Stimulated activated CD8-positive, alpha-beta memory T cell treated with anti-CD3 and anti-CD28 coated beads, Interleukin-2, amount 100 ng/mL, for 1 hour (primary cell): ENCODE measurements at places on chromosomes 13 and 19.

DNA sequence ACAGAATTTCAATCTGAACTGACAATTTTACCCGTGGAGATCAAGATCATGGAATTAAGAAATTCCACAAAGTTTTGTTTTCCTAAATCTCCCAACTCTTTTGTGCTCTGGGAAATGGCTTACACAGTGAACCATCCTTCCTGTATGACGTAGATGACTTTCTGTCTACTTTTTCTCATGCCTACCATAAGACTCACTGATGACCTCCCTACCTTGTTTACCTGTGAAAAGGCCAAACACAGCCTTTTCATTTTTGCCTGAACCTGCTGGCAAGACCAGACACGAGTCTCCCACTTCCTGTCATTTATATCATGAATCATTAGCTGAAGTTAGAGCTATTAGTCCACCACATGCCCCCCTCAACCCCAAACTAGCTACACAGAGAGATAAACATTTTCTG lies 4.6 kb upstream of the KBTBD6 start:
- DNase-seq = no peak

- DNase-seq = no peak
Observed at GRCh38 chr13:99892196-99892613, 79.4 kb downstream of the ZIC5 start.

GRCh38 chr13:36275190-36276002 lies 22.2 kb downstream of the CCDC169 start:
- DNase-seq = no peak

GRCh38 chr19:49142866-49143335 lies 12.3 kb downstream of the HRC start:
- no peak for DNase-seq

DNA sequence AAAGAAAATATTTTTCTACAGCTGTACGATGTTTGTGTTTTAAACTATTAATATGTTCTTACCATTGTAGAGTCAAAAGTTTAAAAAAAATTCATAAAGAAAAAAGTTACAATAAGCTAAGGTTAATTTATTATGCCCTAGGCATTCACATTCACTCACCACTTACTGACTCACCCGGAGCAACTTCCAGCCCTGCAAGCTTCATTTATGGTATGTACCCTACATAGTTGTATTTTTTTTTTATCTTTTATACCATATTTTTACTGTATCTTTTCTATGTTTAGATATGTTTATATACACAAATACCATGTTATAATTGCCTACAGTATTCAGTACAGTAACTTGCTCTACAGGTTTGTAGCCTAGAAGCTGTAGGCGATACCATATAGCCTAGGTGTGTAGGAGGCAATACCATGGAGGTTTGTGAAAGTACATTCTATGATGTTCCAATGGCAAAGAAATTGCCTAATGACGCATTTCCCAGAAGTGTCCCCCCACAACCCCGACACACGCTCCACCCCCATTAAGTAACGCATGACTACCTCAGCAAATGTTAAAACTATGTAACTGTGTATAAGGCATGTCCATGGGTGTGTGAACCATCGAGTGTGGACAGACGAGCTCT lies 60.4 kb downstream of the SLITRK6 start:
- DNase-seq = no peak

DNA sequence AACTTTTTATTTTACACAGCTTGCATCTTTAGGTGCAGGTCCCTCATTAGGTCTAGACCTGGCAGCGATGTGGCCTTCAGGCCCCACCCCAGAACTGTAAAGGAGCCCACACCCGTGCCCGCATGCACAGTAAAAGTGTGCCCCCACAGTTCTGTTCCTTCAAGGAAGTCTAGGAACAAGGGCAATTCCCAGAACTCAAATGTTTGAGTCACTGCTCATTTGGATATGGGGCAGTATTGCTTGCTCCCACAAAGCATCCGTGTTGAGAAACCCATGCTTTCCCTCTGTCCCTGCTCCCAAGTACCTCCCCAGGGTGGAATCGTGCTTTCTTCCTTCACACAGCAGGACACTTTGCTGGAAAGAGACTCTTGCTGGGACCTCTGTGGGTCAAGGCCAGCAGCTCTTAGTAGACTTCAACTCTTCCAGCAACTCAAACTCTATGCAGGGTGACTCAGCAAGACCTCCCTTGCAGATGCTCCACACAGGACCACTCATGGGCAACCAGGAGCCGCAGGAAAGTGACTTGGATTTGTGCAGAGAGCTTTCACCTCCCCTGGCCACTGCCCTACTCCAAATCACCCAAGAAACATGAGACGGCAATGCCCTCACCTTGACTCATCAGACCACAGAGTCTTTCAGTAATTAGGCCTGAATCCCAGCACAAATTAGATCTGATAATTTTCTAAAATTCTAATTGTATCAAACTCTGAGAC lies 12.3 kb downstream of the SLC7A1 start:
- no peak for DNase-seq

- no peak for DNase-seq
Observed at GRCh38 chr19:1860821-1861598, 2.4 kb downstream of the KLF16 start.

DNA sequence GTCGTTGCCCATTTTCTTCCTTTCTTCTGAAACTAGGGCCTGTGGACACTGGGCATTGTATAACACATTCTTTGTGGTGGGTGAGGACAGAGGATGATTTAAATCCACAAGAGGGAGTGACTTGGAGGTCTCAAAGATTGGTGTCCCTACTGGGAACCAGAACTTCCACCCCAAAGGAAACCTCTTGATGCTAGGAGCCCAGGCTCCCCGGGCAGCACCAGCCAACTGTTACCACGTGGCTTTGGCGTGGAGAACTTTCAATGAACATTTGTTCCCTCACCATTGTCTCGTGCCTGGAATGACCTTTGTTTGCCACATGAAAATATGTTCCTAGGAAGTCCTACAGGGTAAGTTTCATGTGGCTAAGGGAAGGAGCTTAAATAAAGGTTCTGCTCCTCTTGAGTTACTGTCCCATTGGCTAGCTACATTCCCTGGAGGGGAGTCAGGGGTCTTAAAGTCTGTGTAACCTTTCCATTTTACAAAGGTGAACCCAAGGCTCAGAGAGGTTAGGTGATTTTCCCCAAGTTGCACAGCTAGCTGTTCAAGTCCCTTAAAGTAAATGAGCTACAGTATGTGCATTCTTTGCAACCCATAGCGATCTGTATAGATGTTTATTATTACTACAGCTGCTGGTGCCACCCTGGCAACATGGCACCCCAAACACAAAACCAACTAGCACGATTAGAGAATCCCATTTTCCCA lies 5.0 kb upstream of the CDX2 start:
- DNase-seq = no peak

DNA sequence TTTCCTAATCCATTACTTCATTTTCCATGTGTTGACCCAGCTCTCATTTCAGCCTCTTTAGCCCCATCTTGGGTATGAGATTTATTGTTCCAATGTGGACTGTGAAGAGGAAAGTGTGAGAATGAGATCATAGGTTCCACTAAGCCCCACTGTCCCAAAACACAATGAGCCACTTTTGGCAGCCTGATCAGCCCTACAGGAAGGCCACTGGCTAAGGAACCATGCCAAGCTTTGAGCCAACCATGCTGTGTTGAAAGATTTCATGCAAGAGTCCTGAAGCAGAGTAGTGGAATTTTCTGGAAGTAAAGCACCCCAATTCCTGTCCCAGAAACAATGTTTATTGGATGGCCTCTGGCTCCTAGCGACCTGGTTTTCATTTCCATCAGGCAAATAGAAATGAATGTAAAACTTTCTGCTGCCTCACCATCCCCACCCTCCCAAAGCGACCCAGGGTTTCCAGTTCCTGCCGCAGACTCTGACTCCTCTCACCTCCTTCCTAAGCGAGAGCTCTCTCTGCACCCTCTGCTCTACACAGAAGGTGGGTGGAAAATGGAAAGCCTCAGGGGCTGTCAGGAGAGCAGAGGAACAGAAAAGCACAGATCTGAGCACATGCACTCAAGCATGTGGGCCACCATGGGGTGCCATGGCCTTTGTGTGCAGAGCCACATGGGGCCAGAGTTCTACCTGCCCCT lies 73.1 kb downstream of the KCTD12 start:
- no peak for DNase-seq

- no peak for DNase-seq
Observed at GRCh38 chr19:43777163-43777695, 3.5 kb downstream of the KCNN4 start.

DNA sequence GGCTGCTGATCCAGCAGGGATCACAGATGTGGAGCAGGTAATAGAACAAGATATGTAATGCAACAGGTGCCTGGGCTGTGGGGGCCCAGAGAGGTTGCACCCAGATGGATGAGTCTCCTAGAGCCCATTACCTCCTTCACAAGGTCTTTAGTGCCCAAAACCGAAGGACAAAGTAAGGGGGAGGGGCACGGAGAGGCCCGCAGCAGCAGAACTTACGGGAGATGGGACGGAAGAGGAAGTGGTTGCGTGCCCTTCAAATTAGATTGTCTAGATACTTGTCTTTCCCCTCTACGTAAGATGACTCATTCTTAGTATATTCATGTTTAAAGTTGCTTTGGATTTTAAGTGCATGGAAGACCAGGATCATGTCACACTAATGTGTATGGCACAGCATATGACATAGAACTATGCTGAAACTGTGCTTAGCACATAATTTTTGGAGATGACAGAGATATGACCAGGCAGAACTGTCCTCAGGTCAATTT lies 5.7 kb upstream of the MRPS31 start:
- peak; percentile 20 for DNase-seq

DNA sequence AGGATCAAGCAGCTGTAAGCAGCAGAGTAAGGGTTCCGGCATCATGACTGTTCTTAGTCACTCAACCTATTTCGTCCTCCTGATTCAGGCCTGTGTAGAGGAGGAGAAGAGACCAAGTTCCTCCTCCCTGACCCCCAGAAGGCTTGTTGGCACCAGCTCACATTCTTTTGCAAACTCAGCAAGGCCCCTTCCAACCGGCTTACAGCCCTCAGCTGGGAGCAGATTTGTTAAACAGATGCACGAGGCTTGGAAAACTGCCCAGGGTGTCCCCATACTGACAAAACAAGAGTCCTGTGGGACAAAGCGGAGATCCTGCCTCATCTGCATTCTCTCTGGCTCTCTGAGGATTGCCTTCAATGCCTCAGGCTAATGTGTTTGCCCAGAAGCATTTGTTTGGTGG lies 113.2 kb upstream of the SOX21 start:
- DNase-seq = no peak

- DNase-seq = peak; percentile 63
Observed at GRCh38 chr19:56367829-56368711, 25.3 kb downstream of the ZNF582 start.

GRCh38 chr13:94162289-94162688 lies 317.2 kb downstream of the DCT start:
- DNase-seq = no peak

- DNase-seq = no peak
Observed at GRCh38 chr13:110334841-110335490, 27.9 kb downstream of the COL4A2 start.

DNA sequence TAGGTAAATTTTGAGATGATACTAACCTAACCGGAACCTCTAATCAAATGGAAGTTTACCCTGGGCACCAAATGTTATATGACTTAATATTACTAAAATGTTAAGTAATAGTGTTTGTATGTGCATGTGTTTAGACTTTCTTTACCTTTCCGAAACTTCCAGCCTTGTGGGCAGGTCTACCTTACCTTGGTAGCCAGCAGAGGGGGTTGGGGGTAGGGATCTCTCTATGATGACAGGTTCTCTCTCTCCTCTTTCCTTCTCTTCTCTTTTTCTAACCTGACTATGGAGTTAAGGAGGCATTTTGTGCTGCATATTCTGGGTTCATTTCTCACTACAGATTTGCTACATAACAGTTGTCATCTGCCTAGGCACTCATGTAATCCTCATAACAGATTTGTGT lies 6.8 kb upstream of the FRY start:
- no peak for DNase-seq

- DNase-seq = no peak
Observed at GRCh38 chr13:75151081-75151643, 330.8 kb downstream of the TBC1D4 start.

- no peak for DNase-seq
Observed at GRCh38 chr13:79212064-79212619, 193.9 kb downstream of the RBM26 start.

DNA sequence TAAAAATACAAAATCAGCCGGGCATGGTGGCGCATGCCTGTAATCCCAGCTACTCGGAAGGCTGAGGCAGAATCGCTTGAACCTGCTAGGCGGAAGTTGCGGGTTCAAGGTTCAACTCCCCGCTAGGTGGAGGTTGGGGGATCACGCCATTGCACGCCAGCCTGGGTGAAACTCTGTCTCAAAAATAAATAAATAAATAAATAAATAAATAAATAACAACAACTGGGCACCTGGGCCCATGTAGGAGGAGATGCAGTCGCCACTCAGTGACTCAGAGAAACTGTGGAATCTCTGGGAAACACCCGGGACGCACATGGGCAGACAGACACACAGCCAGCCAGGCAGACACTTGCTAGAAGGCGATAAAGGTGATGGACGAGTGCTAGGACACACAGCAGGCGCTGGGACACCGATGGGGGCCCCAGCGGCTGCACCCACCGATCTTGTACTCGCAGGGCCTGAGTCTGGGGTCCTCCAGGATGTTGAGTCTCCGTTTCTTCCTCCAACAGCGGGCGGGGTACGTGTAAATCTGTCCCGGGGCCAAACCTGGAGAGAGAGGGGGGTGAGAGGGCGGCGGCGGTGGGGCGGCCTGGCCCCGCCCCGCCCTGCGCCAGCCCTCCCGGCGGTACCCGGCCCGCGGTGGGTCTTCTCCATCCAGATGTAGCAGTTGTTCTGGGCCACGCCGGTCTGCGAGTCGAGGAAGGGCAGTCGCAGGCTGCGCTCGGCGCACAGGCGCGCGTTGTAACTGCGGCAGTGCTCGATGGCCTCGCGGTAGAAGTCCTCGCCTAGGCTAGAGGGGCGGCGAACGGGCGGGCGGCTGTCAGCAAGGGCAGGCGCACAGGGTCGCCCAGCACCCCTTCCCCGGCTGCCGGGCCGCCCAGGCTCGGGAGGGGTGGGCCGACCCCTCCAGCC lies 1.8 kb downstream of the DPF1 start:
- no peak for DNase-seq

GRCh38 chr19:49157445-49158224 lies at the start of gene TRPM4:
TSS of gene TRPM4 (plus strand) at chr19:49157792. CDS start at chr19:49157867, 75 bp downstream.
- DNase-seq = no peak

GRCh38 chr13:25406377-25406776 lies 34.6 kb downstream of the ATP8A2 start:
- no peak for DNase-seq

DNA sequence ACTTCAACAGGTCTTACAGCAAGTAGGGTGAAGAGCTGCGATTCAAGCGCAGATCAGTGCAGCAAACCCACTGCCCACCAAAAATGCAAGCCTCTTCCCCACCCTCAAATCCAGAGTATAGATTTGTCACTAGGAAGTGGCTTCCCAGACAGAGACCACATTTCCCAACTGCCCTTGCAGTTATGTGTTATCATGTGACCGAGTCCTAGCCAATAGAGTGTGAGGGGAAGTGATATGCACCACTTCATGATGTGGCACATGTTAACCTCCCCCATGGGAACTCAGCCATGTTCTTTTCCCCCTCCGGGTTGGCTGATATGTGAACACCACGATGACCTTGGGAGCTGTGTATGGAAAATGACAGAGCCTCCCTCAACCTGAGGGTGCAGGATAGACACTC lies 50.8 kb downstream of the MBD3L2B start:
- no peak for DNase-seq
